ENCODE measurements at places on chromosomes 6 and 20.

GRCh38 chr6:139474145-139475108 lies 100.0 kb upstream of the CITED2 start:
- DNase-seq: peak; percentile 43

GRCh38 chr20:22575087-22575721 lies 9.2 kb downstream of the FOXA2 start:
- DNase-seq: peak; percentile 89

DNA sequence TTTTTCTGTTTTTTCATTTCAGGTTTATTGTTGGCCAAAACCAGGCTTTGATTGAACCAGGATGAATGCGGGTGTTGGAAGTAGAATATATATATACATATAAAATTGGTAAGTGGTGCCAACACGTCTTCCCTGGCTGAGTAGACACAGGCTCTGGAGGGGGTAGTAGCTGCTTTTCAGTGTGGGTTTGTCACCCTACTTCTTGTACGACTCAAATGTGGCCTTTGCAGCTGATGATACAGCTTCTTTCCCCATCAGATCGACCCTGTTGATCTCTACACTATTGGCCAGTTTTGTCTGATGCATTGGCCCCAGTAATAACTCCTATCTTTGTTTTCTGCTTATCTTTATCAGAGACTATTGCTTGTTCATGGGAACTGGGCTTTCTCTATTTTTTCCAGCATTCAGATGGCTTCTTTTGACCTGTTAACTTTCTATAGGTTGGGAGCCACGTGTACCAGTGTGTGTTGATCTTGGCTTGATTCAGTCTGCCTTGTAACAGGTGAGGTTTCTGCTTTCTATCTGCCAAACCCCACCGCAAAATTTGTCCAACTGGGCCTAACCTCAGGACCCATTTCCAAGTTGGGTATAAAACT lies 2.7 kb upstream of the ZNFX1 start:
- no peak for DNase-seq

GRCh38 chr20:44304383-44304782 lies 6.6 kb downstream of the FITM2 start:
- DNase-seq: no peak

- no peak for DNase-seq
These were observed 178.3 kb downstream of the THBS2 start for GRCh38 chr6:169075211-169075914.

DNA sequence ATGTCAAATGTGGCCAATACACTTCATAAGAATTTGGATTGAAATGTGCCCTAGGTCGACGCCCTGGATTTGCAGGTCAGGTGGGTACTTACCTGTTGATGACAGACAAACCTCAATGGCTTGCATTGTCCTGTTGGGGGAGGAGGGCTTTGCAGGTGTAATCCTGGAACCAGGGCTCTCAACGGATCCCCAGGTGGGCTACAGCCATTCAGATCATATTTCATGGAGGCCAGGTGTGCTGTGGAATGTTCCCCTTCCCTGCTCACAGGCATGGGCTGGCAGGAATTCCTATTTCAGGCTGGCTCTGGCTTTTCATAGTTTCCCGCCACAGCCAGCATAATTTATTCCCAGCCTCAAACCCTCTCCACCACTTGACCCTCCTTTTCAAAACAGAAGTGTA lies 254.7 kb downstream of the SMOC2 start:
- DNase-seq: peak; percentile 64

DNA sequence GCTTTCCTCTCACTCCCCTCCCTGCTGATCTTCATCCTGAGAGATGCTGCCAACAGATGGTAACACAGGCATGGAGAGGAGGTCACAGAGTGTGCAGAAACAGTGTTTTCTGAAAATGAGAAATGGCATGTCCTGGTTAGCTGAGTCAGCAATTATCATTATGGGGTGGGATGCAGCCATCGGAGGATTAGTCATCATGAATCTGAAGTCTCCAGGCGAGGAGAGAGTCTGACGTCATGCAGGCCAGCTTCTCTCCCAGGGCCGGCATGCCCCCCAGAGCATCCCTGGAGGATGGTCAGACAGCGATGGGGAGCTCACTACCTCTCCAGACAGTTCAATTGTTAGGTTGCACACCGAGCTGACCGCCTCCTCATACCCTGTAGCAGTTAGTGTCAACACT lies 4.7 kb upstream of the GTSF1L start:
- DNase-seq: no peak

- DNase-seq: peak; percentile 64
These were observed 400 bp downstream of the PAK1IP1 start for GRCh38 chr6:10695086-10695657.

GRCh38 chr6:44697327-44697726 lies 309.8 kb downstream of the CDC5L start:
- no peak for DNase-seq

DNA sequence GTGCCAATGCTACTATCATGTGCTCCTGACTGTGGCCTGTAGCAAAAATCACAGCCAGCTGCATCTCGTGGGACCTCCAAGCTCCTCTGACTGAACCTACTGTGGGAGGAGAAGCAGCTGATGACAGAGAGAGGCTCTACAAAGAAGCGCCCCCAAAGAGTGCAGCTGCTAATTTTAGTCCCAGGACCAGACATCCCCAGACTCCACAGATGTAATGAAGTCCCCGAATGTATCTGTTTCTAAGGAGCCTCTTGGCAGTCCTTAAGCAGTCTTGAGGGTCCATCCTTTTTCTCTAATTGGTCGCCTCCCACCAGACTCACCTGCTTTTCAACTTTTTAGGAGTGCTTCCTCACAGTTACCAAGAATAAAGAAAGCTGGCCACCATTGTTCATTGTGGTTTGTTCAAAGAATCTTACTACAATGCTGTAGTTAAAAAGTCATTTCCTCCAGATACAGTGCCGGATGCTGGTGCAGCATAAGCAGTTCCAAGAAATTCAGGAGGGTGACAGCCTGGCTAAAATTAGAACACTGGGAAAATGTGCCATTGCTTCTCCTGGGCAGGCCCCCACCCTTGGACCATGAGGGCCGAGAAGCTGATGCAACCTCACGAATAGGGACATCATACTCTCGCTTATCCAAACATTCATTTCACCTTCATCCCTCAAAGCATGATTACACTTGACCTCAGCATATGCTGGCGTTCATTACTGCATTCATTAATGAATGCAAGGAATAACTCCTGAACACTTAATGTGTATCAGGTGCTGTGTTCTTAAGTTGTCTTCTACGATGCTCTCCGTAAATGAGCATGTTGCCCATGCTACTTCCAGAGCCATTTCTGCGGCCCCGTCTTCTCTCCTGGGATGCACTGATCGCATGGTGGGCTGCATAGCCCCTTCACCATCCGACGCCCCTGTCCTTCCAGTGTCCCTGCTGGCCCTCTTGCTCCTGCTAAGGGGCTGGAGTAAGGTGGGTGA lies 66.4 kb downstream of the LY86 start:
- DNase-seq: no peak

DNA sequence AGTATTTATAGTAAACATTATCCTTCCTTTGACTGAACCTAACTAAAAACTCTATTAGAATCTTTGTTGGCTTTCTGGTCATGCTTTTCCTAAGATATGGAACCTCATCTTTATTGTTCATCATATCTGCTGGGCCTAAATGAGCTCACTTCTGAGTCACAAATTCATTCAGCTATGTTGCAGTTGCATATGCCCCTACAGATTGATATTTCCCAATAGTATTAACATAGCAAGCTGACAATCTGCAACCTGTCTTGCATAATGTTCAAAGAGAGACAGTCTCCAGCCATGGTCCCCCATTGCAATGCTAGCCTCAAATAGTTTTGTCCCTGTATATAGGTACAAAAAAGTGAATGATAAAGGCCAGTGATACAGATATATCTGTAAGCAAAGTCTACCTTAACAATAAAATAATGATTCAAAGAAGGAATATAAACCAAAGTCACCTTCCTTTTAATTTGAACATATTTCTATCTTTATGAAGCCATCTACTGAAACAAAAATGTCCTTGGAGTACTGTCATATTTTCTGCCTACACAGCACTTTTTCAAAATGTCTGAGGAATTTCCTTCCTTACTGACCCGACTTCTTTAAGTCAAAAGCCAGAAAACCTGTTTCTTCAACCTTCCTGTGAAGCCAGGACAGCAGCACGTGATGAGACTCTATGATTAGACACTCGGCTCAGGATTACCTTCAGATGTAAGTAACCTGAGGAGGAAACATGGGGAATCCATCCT lies 140.7 kb downstream of the UBE3D start:
- DNase-seq: no peak

DNA sequence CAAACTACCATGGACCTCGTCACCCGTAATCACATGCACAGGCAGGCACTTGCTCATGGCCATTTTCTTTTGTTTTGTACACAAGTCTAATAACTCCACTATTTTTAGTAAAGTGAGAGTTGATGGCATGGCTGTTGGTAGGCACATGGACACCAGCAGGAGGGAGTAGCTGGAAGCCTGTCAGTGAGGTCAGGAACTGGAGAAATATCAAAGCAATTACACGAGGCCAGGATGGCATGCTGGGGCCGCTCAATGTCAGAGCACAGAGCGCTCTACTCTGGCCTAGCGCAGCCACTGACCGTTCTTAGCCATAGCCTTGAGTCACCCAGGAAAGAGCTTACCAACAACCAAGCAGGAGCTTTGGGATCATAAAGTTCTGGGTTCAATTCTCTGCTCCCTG lies 36.1 kb upstream of the GTSF1L start:
- DNase-seq: no peak

- DNase-seq: no peak
These were observed 75.8 kb downstream of the SNAP91 start for GRCh38 chr6:83633149-83633548.

- no peak for DNase-seq
These were observed 190.7 kb upstream of the VGLL2 start for GRCh38 chr6:117074672-117075071.

GRCh38 chr6:34339432-34339831 lies 53.0 kb downstream of the NUDT3 start:
- DNase-seq: no peak

- no peak for DNase-seq
These were observed 10.4 kb upstream of the KCNK5 start for GRCh38 chr6:39239527-39240154.

DNA sequence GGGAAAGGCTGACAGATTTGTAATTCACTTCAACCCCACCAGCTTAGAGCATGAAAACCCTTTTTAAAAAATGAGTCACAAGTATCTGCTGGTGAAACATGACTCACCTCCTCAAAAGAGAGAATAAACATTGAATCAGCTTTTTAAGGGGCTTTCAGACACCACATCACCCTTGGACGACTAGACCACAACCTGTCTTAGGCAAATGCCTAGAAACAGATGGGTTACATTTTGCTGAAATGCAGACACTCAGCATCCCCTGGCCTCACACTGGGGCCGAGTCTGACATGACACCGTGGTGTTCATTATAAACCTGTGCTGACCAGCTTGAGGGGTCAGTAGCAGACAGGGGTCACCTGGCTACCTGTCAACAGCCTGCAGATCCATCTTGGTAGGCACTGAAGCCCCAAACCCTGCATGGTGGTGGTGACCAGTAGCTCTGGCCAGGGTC lies 175.3 kb upstream of the CST7 start:
- DNase-seq: no peak

GRCh38 chr20:25459916-25460535 lies 52.6 kb downstream of the GINS1 start:
- no peak for DNase-seq

GRCh38 chr20:19253916-19254820 lies 41.7 kb downstream of the SLC24A3 start:
- DNase-seq: no peak

DNA sequence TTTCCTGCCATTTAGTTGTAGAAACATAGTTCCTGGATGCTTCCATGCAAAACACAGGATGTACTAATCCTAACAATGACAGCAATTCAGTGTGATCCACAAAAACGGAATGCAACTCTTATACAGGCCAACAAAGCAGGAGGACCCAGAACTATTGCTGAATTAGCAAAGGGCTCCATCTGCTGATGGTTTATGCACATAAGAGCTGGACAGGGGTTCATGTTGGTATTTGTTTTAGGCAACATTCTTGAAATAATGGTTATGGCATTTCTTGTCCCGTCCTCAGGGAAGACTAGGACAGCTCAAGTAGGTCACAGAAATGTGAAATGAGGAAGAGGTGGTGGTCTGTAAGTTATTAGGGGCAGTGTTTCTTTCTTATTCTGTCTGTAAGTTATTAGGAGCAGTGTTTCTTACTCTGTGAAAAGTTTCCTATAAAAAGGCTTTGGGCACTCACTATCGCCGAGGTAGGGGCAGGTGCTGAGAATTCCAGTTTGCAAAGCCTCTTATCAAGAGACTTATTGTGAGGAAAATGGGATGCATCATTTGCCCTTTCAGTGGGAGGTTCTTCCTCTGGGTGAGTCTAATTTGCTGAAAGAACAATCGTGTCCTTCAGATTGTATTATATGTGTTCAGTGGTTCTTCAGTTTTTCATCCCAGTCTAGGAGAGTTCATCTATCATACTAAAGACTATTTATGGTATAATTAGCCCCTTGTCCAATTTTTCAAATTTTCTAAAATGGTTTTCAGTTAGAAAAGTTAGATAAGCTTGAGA lies 171.1 kb downstream of the MCHR2 start:
- DNase-seq: peak; percentile 77

DNA sequence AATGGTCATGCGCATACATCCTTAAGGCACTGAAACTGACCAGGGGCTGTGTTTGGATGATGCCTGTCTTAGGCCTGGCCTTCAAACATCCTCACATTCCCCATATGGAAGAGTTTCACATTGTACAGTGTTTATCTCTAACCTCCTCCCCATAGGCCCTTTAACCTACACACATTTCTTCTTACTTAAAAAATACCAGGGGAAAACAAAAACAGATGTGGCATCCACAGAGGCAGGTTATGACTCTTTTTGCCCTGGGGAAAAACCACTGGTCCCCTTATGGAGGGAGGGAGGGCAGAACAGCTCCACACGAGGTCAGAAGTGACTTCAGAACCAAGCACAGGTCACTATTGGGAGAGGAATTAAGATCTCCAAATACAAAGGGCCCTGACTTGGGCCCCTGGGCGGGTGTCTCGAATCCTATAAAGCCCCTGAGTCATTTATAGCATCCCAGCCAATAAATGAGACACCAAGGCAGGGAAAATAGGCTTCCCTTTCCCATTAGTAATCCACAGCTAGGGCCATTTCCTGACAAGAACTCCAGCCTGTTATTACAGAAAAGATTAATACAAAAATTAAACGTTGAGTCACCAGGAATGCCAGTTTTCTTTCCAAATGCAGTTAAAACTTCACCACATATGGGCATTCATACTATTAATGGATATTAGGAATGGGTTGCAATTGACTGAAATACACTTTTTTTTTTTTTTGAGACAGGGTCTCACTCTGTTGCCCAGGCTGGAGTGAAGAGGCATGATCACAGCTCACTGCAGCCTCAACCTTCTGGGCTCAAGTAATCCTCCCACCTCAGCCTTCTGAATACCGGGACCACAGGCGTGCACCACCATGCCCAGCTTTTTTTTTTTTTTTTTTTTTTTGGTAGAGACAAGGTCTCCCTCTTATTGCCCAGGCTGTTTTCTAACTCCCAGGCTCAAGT lies 107.2 kb downstream of the ATP9A start:
- no peak for DNase-seq

GRCh38 chr6:160028487-160029275 lies 59.8 kb downstream of the IGF2R start:
- DNase-seq: no peak

- DNase-seq: no peak
These were observed 10.7 kb downstream of the ZBTB24 start for GRCh38 chr6:109472132-109472995.
